NCI-H2081 treated with DMSO at 0.1 percent for 48 hours (cell line): ENCODE measurements at places on chromosomes 3 and 15.

GRCh38 chr15:70587896-70588567 is 175.3 kb downstream of the UACA start:
- no peak for DNase-seq

DNA sequence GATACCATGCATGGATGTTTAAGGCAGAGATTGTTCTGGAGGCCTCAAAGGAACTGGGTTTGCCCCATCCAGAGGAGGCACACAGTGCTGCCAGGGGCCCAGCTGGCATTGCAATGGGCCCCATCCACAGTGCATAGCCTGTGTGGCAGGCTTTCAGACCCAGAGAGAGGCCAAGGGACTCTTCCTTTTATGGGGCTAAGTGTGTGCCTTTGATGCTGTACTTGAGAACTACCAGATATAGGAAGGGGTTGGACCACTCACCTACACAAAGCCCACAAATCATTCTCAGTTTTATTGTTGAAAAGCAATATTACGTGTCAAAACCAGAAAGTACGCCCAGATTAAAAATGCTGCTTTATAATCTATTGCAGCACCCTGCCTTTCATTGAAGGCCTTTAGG is 134.9 kb downstream of the EPHB1 start:
- no peak for DNase-seq

DNA sequence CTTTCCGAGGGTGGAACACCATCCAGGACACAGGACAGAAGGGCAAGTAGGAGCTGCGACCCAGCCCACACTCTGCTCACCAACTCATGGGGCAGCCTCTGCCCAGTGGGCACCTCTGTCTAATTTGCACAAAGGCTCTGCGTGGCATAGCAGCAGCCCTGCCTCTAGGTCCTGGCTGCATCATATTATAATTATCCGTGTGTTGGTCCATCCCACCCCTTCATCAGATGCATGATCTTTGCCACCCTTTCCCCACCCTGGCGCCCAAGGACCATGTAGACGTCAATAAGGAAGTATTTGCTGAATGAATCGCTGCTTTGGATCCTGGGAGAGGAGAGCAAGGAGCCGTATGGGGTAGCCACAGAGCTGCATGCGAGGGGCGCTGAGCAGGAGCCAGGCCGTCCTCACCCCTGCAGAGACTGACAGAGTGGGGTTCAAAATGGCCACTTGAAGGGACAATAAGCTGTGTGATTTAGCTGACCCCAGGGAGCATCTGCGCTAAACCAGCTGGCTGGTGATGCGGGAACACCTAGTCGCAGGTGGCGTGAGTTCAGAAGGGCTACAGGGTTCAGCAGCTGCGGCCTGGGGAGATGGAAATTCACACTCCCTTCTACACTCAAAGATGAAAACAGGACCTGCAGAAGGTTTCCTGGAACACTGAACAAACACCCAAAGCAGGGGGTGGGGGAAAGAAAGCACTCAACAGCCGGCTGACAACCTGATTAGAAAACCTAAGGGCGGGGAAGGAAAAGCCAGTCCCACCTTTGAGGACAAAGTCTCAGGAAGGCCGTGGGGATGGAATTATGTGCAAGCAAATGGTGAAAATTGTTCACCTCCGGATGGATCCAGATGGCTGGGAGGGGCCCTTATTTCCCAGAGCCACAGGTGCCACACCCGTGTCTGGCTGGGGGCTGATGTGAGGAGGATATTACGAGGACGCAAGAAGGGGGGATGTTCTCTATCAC is 6.4 kb downstream of the MGLL start:
- no peak for DNase-seq

- DNase-seq: no peak
These were observed 86.5 kb downstream of the LRRFIP2 start for GRCh38 chr3:37087870-37088269.

DNA sequence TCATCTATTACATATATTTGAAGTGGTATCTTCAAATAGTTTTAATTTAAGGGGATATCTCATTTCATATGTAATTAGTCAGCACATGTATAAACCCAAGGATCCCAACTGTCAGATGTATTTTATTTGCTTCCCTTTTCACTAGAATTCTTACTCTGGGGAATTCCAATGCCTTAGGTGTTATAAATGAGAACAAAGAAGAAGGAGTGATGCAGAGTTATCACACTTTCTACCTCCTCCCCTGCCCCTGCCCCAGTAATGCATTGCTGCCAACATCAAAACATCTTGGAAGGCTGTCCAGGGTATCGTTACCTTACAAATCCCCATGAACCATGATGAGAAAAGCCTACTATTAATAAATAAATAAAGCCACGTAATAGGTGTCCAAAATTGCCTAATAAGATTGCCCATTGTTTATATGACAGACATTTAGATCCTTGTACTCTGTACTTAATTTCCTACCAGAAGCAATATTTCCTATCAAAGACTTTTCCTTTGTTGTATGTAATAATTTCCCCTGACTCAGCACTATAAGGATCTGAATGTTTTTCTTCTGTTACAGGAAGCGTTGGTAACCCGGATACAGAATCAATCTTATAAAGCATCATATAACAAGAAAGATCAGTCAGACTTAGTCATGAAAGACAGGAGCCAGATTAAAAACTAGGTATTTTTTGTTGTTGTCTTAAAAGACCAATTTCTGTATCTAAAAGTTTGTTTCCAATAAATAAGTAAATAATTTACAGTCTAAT is 38.8 kb downstream of the CBLB start:
- no peak for DNase-seq

DNA sequence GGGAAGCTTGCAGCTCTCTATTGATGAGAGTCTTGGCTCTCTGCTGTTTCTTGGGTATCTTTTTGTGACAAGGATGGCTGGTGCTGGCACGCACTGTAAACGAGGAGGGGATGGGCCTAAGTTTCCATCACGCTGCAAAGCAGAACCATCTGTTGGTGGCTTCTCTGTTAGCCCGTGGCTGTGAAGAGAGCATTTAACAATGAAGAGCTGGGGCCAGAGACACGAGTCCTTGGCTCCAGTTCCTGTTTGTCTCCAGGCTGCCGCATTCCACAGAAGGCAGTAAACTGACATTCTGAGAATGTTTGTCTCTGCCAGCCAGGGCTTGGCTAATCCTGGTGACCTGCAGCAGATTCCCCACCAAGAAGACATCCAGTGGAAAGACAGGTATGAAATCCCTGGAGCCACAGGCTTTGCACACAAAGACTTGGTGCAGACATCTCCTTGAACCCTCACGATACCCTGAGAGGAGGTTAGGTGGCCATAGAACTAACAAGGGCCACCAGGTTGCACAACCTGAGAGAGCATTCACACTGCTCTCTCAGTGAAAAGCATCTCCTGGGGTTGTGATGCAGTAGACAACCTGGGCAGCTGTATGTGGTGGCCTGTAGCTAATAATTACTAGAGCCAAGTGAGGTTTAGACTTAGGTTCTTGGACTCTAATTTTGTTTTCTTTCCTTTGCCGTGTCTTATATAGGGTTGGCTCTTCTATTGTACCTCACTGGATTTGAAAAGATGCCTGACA is 130.9 kb downstream of the ASB7 start:
- no peak for DNase-seq

GRCh38 chr15:31305375-31305774 is 21.3 kb upstream of the KLF13 start:
- DNase-seq: no peak

DNA sequence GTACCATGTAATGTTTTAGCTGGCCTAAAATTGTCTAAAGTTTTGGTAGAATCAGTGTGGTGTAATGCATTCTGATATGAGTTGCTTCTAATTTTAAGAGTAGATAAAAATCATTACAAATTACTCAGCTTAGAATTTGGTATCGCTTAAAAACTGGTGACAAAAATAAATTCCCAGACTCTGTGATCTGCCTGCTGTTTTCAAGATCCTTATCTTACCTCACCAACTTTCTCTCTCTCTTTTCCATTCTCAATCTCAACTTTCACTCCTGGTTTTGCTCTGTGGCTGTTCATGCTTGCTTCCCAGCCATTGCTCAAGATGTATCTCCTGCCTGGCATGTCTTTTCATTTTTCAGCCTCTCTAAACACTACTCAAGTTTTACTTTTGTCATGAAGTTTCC is 45.7 kb downstream of the TCF12 start:
- DNase-seq: no peak

DNA sequence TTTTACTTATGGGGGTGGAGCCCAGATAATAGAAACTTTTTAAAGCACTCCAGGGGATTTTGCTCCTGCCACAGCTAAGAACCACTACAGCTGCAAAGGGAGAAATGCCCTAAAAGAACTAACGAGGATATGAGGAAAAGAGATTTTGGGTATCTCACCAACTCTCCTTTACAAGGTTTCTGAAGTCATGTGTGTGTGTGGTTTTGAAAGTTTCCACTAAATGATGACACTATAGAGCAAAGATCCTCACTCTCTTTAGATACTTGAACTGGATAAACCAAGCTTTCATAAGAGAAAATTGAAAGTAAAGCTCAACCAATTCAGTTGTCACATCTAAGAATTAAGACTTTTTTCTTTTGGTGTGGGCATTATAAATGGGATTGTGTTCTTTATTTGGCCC is 455.3 kb upstream of the ALCAM start:
- no peak for DNase-seq

DNA sequence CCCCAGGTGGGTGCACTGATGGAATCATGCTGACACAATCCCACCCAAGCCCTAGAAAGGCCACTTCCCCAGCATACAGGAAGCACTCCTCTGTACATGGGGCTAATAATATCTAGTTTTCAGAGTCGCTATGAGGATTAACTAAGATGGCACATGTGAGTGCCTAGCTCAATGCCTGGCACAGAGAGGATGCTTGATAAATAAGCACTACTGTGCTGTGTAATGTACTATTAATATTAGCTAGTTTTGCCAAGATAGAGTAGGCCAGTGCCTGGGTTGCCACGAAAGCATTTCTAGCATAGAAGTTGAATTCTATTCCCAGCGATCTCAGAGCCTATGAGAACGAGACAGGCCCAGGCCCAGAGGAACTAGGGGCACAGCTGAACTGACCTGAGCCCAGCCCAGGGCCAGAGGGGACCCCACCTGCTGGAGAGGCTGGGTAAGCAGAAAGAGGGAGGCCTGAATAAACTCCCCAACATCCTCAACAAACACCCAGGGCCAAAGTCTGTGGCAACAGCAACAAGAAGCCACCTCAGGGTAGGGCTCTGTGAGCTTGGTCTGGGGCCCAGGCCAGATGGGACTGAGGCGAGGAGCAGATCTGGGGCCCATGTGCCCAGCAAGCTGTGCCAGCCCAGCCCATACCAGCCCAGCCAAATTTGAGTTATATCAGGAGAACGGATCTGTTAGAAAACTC is 7.6 kb upstream of the SEMA7A start:
- no peak for DNase-seq

- DNase-seq: no peak
These were observed 5.6 kb downstream of the CD96 start for GRCh38 chr3:111547631-111548030.

- DNase-seq: no peak
These were observed 56.9 kb upstream of the CSPG5 start for GRCh38 chr3:47635536-47635935.

DNA sequence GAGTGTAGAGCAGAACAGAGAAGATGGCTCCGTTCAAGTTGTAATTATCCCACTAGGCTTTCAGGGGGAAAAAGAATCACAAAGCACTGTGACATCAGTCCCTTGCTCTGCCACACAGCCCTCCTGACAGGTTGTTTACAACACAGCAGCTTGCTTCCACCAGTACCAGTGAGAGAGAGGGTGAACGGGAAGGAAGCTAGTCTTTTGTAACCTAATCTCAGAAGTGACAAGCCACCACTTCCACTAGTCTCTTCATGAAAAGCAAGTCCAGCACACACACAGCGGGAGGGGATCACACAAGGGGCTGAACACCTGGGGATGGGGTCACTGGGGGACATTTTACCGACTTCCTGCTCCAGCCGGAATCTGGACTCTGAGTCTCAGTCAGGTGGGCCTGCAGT is 86.3 kb downstream of the FAM81A start:
- DNase-seq: no peak
